SHP77 (cell line): ENCODE measurements at places on chromosomes 4 and X.

DNA sequence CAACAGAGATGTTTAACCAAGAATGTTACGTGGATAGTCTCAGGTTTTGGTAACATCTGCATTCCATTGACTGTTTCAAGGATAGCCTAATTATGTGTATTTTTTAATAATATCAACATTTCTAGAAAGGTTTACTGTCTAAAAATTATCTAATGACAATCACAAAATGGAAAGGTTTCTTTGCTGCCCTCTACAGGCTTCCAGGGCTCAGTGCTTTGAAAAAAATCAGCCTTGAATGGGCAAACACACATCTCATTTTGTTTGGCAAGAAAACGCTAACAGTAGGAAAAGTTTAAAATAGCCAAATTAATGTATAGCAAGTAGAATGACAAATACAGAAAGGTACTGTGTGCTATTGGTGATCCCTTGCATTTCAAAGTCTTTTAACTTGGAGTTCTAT, 223.4 kb upstream of the PRPS2 start:
- no peak for DNase-seq

DNA sequence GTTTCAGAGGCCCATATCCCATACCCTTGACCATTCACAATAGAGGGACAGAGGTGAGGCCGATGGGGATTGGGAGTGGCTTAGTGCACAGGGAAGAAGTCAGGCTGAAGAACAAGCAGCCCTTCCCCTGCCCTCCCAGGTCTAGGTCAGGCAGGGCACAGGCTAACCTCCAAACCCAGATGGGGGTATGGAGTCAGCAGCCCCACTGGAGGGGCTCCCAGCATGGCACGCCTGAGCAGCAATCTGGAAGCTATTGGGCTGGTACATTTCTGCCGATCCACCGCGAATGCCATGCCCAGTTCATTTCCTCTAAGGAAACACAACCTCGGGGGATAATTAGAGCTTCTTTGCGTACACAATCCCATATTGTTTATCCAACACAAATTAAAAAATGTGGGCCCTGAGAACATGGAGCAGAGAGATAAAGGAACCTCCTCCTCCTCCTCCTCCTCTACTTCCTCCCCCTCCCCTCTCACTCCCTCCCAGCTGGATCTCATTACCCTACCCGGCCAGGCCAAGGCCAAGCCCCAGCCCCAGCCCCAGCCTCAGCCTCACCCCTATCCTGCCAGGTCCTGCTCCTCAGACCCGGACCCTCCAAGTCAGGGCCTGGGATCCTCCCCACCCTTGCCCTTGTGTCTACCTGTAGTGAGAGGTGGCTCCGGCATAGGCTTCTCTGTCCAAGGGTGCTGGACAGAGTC, 83.0 kb downstream of the PJA1 start:
- no peak for DNase-seq

- DNase-seq, result no peak
These were observed 12.8 kb upstream of the FAM200B start for GRCh38 chr4:15668566-15669435.

DNA sequence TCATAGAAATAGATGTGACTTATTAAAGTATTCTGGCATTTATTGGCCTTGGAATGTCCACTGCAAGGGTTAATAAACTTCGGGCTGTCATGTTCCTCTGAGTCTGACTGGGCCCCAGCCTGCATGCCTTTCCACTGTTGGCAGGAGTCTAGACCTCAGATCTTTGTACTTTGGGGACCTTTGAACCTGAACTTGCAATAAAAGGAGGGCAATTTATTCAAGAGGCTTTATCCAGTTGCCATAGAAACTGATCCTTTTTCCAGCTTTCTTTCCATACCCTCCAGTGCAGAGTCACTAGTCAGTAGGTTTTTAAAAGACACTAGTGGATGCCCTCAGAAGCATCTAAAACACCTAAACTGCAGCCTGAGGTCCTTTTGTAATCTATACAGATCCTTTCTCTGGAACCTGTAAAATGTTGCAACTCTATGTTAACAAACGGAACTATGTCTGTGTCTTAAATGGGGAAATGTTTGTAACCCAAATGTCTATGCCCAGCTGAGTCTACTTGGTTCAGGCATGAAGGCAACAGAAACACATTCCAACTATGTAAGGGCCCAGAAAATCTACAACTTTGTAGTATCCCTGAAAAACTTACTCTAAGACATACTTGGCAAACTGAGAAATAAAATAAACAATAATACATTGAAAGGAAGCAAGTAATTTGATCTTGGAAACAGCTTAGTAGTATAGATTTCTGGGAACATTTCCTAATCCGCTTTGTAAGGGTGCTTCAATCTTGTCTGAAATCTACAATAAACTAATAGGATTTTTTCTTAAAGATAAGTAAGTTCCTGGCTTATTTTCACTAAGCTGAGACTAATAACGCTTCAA, 41.5 kb downstream of the SOWAHB start:
- DNase-seq, result no peak

GRCh38 chrX:153527208-153527607, 9.8 kb downstream of the ATP2B3 start:
- DNase-seq, result no peak

DNA sequence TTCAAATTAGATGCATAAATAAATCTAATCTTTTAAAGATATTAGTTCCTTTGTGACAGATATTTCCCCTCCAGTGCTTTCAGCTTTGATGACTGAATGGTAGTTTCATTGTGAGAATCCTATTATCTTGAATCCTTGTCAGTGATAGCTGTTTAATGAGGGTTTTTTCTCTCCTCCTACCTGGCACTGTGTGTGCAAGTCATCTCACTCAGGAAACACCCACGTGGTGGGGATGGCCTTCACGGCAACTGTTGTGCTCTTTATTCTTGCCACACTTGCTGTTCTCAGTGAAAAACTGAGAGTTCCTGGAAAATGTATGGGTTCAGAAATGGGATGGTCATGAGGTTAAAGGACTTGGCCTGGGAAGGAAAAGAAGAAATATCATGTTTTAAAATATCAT, 129.9 kb downstream of the SPRY1 start:
- no peak for DNase-seq

- DNase-seq, result no peak
These were observed 285.5 kb downstream of the PDGFC start for GRCh38 chr4:156686120-156686519.

GRCh38 chrX:110167952-110168451, 149.9 kb downstream of the AMMECR1 start:
- DNase-seq, result no peak

GRCh38 chr4:139207247-139207646, 30.2 kb upstream of the ELF2 start:
- no peak for DNase-seq

- DNase-seq, result no peak
These were observed 922.0 kb downstream of the DMD start for GRCh38 chrX:32289356-32289755.
